DMS153 (cell line): ENCODE measurements at places on chromosomes 7 and 10.

DNA sequence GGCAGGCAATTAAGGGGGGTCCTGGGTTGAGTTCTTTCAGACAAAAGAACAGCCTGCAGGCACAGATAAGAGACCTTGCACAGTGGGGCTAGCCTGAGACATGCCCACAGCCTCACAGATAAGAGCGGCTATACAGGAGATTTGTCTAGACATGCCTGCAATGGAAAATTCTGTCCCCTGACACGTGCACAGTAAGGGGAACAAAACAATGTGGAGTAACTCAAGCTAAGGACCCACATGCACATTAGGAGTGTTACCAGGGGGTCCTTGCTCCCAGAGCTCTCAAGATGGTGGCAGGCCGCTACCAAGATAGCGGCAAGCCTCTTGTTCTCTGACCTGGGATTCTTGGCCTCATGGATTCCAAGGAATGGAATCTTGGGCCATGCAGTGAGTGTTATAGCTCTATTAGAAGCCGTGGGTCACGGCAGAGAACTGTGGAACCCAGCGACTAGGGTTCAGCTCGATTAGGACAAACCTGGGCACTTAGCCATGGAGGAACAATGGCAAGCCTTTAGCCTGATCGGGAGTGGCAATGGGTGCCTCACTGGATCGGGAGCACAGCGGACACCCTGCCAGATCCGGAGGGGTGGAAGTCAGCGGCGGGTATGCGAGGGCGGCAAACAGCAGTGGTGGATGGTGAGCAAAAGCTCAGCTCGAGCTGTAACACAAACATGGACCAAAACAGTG, 196.9 kb downstream of the CCSER2 start:
- DNase-seq, result no peak

- no peak for DNase-seq
These were observed 16.4 kb downstream of the PRSS2 start for GRCh38 chr7:142787034-142787768.

DNA sequence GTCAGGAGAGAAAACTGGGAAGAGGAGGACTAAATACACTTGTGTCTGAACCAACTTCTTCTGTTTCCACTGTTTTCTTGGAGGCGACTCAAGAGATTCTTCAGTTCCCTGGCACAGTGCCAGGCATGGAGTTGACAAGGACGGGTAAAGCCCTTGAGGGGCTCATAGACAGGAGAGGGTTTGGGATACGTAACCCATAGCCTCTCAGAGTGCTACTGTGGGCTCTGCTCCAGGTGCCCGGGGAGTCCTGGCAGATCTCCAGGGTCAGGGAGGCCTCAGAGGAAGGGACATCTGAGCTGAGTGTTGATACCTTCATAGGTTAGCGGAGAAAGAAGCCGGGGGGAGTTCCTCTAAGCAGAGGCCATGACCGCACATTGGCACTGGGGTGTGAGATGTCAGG, 42.0 kb downstream of the GALNT17 start:
- no peak for DNase-seq

DNA sequence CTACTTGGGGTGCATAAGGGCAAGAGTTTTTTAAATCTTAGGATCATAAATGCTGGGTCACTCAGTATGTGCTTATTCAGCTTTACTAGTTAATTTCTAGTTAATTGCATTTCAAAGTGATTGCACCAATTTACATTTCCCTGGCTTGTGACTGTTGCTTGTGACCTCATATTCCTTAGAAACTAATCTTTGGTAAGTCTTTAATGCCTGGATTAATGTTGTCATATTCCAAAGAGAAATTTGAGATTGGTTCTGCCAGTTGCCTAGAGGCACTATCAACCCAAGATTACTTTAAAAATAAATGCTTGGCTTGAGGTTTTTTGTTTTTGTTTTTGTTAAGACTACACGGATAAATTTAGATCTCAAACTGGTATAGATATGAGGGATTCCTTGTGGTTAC, 103.1 kb downstream of the ANK3 start:
- no peak for DNase-seq
